PC-9 (cell line): ENCODE measurements at places on chromosomes 7 and 10. TPM values are rescaled to one million over a fixed set of nuclear protein-coding genes. Genes with fewer than 3 reads are reported as not detected.

- no peak overlapping the region for H3K4me3 ChIP-seq
- no peaks in the 10 kb centered on the region for H3K4me1 ChIP-seq
- no peak overlapping the region for H3K27ac ChIP-seq
- DNase-seq = no peak
- H3K36me3 ChIP-seq = no peaks in the 10 kb centered on the region
- no peaks in the 10 kb centered on the region for H3K27me3 ChIP-seq
Measured at GRCh38 chr10:76309741-76310587, 878.5 kb downstream of the LRMDA start.

DNA sequence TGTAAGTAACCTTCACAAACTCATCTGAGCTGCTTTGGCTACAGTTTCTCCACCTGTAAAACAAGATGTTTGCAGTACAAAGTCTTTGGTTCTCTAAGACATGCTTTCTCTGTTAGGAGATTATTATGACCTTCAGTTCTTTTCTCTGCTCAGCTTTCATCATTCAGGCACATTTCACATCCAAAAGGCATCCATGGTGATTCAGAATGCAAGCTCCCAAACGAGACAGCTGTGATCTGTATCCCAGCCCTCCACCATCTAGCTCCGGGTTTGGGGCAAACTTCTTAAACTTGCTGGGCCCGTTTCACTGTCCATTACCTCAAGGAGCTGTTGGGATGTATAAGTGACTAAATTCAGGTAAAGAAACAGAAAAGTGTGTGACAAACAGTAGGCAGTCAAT, 95.8 kb upstream of the COL1A2 start:
- peaks cover 24% of the 10 kb centered on the region for H3K4me1 ChIP-seq
- H3K27me3 ChIP-seq = no peaks in the 10 kb centered on the region
- H3K36me3 ChIP-seq = no peaks in the 10 kb centered on the region
- H3K4me3 ChIP-seq = no peak overlapping the region
- no peak for DNase-seq
- no peak overlapping the region for H3K27ac ChIP-seq

GRCh38 chr10:46288601-46289206, 1.9 kb downstream of the ANTXRL start:
- DNase-seq = peak; percentile 61
- H3K4me3 ChIP-seq = no peak overlapping the region
- no peaks in the 10 kb centered on the region for H3K36me3 ChIP-seq
- H3K4me1 ChIP-seq = peaks cover 75% of the 10 kb centered on the region
- H3K27ac ChIP-seq = peak overlapping the region; percentile 85

GRCh38 chr7:91137153-91137787, 127.0 kb upstream of the FZD1 start:
- H3K27me3 ChIP-seq = no peaks in the 10 kb centered on the region
- no peaks in the 10 kb centered on the region for H3K4me1 ChIP-seq
- H3K4me3 ChIP-seq = no peak overlapping the region

GRCh38 chr10:62433181-62433692, 59.1 kb downstream of the ZNF365 start:
- DNase-seq = peak; percentile 84
- H3K27me3 ChIP-seq = no peaks in the 10 kb centered on the region
- H3K4me3 ChIP-seq = peak overlapping the region; percentile 6; the same call in 1 of the 2 replicates
- no peaks in the 10 kb centered on the region for H3K36me3 ChIP-seq
- peaks cover 22% of the 10 kb centered on the region for H3K4me1 ChIP-seq
- H3K27ac ChIP-seq = peak overlapping the region; percentile 81

- H3K4me1 ChIP-seq = no peaks in the 10 kb centered on the region
- H3K27me3 ChIP-seq = no peaks in the 10 kb centered on the region
- no peak for DNase-seq
- H3K27ac ChIP-seq = no peak overlapping the region
- no peak overlapping the region for H3K4me3 ChIP-seq
Measured at GRCh38 chr10:103062854-103063590, 130.1 kb downstream of the NT5C2 start.

The RPEL1 gene
- total RNA-seq = not detected in 2 replicates

The ITGA8 gene
- total RNA-seq = not detected in 2 replicates

GRCh38 chr7:125122173-125122572, 192.5 kb upstream of the POT1 start:
- no peaks in the 10 kb centered on the region for H3K36me3 ChIP-seq
- no peak overlapping the region for H3K4me3 ChIP-seq
- no peaks in the 10 kb centered on the region for H3K4me1 ChIP-seq
- no peaks in the 10 kb centered on the region for H3K27me3 ChIP-seq

GRCh38 chr10:132322586-132323048, 9.4 kb upstream of the LRRC27 start:
- DNase-seq = no peak
- no peak overlapping the region for H3K4me3 ChIP-seq
- no peaks in the 10 kb centered on the region for H3K36me3 ChIP-seq
- no peak overlapping the region for H3K27ac ChIP-seq
- no peaks in the 10 kb centered on the region for H3K27me3 ChIP-seq

- H3K27ac ChIP-seq = no peak overlapping the region
- no peaks in the 10 kb centered on the region for H3K36me3 ChIP-seq
- no peak overlapping the region for H3K4me3 ChIP-seq
- DNase-seq = no peak
- H3K27me3 ChIP-seq = peaks cover 11% of the 10 kb centered on the region; the same call in 1 of the 2 replicates
- 0 out of 2 replicates have a peak, but pooled peaks cover 4% of the 10 kb centered on the region for H3K4me1 ChIP-seq
Measured at GRCh38 chr7:156155988-156156733, 343.9 kb upstream of the SHH start.

- no peak overlapping the region for H3K4me3 ChIP-seq
- H3K27me3 ChIP-seq = peaks cover 13% of the 10 kb centered on the region
- H3K27ac ChIP-seq = no peak overlapping the region
- no peak for DNase-seq
Measured at GRCh38 chr10:122464586-122464985, 3.2 kb downstream of the HTRA1 start.

GRCh38 chr10:52491246-52491995, 177.3 kb downstream of the DKK1 start:
- no peaks in the 10 kb centered on the region for H3K36me3 ChIP-seq
- no peak overlapping the region for H3K4me3 ChIP-seq
- no peaks in the 10 kb centered on the region for H3K27me3 ChIP-seq
- peaks cover 19% of the 10 kb centered on the region for H3K4me1 ChIP-seq

DNA sequence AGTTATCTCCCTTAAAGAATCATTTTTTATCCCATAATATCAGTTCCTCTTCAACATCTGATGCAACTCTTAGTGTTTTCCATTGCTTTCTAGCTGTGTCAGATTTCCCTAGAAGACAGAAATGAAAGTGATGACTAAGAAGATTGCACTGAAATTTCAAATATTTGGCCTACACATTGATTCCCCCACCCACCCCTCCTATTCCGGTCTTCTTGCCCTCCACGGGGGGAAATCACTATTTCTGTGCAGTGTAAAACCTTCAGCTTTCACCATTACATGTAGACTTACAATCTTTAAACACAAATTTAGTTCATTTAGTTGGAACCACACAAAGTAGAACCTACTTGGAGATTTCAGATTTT, 63.7 kb upstream of the IL6 start:
- no peak for DNase-seq
- no peaks in the 10 kb centered on the region for H3K36me3 ChIP-seq
- no peaks in the 10 kb centered on the region for H3K27me3 ChIP-seq
- no peak overlapping the region for H3K4me3 ChIP-seq
- peaks cover 35% of the 10 kb centered on the region for H3K4me1 ChIP-seq
- H3K27ac ChIP-seq = 0 out of 2 replicates have a peak overlapping the region, but pooled peaks have one; percentile 10

The ATG9B gene
- 9.7 and 13.7 TPM in 2 replicates for total RNA-seq

The LRWD1 gene
- total RNA-seq = 35.3 and 57.9 TPM in 2 replicates

DNA sequence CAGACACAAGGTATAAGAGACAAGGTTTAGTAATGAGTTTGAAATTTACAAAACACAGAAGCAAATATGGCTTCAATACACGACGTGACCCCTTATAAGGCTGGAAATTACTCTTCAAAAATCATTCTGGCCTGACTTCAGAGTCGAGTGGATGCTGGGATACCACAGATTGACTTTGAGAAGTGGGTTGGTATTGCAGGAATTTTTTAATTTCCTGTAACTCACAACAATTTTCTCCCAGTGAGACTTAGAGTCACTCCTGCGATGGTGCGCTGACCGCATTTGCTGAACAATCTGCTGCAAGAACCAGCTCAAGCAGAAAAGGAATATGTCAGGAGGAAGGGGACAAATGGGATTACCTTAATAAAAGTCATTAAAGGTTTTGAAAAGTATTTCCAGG, 132.1 kb downstream of the EMX2 start:
- H3K4me3 ChIP-seq = no peak overlapping the region
- peaks cover 13% of the 10 kb centered on the region for H3K4me1 ChIP-seq
- no peak for DNase-seq
- no peaks in the 10 kb centered on the region for H3K36me3 ChIP-seq
- no peaks in the 10 kb centered on the region for H3K27me3 ChIP-seq
- H3K27ac ChIP-seq = no peak overlapping the region

DNA sequence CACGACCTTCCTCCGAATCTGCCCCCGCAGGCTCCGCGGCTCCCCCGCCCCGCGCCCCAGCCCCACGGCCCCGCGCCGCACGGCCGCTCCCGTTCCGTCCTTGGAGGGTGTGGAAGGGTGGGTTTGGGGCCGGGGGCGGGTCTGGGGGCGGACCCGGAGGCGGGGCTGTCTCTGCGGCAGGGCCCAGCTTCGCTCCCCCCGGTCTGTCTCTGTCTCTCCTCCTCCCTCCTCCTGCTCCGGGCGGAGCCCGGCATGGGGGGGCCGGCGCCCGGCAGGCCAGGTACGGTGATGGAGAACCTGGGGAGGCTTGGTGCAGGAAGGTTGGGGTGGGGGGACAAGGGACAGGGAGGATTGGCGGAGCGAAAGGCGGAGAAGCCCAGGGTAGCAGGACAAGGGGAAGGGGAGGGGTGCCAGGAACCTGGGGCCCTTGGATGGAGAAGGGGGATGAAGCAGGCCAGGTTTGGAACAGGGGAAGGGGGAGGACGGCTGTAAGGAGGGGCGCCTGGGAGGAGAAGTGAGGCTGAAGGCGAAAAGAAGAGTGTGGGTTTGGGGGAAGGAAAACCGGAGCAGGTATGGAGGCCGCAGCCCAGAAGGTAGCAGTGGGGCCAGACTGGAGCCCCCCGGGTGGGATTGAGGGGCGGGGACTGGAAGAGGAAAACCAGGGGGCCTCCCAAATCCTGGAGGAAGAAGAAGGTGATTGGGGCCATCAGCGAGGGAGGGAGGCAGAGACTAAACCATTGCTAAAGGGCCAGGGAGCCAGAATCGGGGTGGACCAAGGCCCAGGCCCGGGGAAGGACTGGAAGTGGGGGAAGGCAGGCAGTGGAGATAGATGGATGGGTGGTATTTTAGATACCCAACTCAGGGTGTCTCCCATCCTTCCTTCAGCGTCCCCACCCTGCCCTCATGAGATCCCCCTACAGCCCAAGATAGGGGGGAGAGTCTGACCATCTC, at the start of gene NYAP1:
TSS of gene NYAP1 (plus strand) at position 206 of the 951 bp plus-strand sequence. CDS start 1,385 bp downstream, outside the sequence.
- H3K27me3 ChIP-seq = no peaks in the 10 kb centered on the region
- H3K36me3 ChIP-seq = no peaks in the 10 kb centered on the region
- DNase-seq = no peak
- H3K4me1 ChIP-seq = peaks cover 24% of the 10 kb centered on the region
- peak within 1 kb of the TSS; percentile 65 for H3K4me3 ChIP-seq

DNA sequence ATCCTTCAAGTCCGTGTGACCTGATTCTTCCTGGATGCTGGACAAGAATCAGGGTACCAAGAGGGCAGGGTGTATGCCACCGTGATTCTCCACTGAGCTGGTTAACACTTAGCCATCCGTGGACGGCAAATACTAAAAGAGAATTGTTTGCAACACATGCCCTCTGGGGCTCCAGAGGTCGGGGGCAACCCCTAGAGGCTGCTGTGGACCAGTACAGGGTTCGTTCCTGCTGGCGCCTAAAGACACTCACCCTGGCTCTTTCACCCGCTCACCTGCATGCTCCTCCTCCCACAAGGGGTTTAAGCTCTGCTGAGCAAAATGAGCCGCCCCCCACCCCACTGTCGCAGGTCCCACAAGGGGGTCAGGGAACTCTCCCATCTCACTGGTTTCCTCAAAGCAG, 148.7 kb upstream of the ITGB1 start:
- no peaks in the 10 kb centered on the region for H3K4me1 ChIP-seq
- H3K27ac ChIP-seq = no peak overlapping the region
- H3K27me3 ChIP-seq = no peaks in the 10 kb centered on the region
- H3K36me3 ChIP-seq = no peaks in the 10 kb centered on the region
- H3K4me3 ChIP-seq = no peak overlapping the region

DNA sequence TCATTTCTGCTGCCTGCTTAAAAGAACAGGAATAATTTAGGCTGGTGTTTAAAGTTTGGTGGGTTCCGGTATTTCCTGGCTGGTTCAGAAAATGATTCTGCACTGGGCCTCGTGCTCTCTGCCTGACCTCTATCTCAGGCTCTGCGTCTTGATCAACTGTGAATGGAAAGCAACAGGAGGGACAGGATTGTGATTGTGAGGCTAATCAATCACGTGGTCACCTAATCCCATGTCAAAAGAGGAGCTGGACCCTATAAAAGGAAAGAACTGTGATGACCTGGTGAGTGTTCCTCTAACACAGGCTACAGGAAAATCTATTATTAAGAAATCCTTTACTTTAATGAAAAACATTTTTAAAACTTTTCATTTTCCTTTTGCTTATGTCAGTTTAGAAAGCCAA, at the start of gene DHX32:
TSS of gene DHX32 (minus strand) at position 101 of the 400 bp plus-strand sequence. CDS start 468 bp downstream, outside the sequence.
- DNase-seq = no peak
- no peaks in the 10 kb centered on the region for H3K27me3 ChIP-seq
- no peak within 1 kb of the TSS for H3K4me3 ChIP-seq
- peak within 1 kb of the TSS; percentile 76 for H3K27ac ChIP-seq
- peaks cover 23% of the 10 kb centered on the region for H3K36me3 ChIP-seq

The CHST3 gene
- 21.3 and 23.3 TPM in 2 replicates for total RNA-seq

DNA sequence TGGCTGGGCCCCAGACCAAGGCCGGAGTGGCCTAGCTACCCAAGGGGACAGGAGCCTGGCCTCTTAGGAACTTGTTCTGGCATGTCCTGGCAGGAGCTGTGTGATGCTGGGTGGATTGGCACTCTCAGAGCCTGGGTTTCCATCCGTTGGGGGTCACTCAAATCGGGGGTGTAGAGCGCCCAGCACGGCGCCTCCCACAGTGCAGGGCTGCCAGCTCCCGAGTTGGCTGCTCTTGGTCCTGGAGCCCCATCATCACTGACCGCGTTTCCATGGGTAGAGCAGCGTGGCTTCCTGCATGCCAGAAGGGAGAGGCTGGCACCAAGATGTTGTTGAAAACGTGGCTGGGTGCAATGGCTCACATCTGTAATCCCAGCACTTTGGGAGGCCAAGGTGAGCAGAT, 70.3 kb downstream of the UNCX start:
- H3K27me3 ChIP-seq = peaks cover 92% of the 10 kb centered on the region
- no peaks in the 10 kb centered on the region for H3K4me1 ChIP-seq
- H3K27ac ChIP-seq = no peak overlapping the region
- no peaks in the 10 kb centered on the region for H3K36me3 ChIP-seq
- no peak for DNase-seq
- H3K4me3 ChIP-seq = no peak overlapping the region
